ENCODE measurements at places on chromosomes 7 and 10.

DNA sequence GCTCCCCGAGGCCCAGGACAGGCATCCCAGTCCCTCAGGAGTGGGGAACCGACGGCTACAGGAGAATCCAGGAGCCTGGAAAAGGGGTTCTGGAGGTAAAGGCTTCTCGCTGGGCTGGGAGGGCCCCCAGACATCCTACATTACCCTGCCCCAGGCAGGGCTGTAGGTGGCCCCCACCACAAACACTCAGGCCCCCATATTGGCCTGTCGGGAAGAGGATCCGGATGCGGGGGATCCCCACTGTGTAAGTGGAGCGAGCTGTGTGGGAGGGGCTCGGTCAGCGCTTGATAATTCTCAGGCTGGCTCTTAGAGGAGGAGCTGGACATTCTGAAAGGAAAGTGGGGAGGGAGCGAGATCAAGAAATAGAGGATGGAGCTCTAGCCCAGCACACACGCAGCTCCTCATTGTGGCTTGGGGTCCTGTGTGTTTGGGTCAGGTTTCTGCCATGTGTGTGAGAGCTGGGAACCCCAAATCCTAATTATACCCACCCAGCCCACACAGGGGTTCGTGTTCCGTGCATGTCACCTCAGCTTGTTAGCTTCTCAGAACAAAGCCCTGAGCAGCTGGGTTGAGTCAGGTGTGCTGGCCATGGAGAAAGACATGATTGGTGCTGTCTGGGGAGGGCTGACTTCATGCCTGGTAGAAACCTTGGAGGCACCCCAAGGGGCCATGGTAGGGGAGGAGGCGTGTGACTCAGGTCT, 49.4 kb downstream of the ZNF467 start:
- no peak for DNase-seq

DNA sequence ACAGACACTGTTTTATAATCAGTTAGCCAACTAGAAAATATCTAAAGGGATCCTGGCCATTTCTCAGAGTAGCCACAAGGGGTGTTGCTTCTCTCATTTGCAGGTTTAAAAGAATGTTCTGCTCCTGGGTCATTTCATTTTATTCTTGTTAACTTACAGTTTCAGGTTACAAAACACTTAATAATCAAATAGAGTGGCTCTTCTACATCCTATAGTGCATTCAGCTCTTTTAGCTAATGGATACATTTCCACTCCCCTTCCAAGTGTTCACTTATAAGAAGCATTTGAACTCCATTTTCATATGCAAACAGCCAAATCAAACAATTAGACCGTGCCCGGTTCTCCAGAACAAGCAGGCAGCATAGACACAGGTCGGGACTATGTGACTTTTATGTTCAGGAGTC, 117.5 kb downstream of the TRIL start:
- no peak for DNase-seq

DNA sequence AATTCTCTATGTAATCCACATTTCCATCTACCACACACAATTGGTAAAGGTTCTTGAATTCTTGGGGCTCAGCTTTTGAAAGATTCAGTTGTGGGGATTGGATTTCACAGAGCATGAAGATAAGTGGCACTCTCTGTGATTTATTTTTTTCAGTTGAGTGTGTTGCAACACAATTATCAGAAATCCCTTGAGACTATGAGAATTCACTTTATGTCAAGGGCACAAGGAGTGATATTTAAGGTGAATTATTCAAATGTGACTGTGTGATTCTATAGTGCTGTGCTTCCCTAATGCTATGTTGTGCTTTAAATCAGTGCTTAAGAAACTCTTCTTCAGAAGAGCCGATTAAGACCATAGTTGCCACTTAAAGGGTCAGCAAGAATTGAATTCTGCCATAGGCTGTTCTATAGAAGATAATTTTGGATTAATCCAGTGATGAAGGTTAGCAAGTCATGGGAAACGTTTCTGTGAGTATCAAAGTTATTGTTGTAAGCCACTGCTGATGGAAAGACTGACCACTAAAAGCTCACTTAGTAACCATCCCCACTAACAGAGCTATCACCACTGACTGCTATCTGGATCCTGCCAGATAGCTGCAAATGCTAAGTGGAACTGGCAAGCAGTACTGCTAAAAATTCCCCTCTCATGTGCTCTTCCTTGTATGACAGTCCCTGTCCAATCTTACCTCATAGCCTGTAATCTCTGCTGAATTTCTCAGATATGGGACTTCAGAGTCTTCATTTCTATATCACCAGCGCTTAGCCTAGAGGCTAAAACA, 134.0 kb upstream of the SEMA3D start:
- no peak for DNase-seq

- DNase-seq: no peak
Measured at GRCh38 chr7:137325927-137326326, 17.6 kb downstream of the PTN start.

DNA sequence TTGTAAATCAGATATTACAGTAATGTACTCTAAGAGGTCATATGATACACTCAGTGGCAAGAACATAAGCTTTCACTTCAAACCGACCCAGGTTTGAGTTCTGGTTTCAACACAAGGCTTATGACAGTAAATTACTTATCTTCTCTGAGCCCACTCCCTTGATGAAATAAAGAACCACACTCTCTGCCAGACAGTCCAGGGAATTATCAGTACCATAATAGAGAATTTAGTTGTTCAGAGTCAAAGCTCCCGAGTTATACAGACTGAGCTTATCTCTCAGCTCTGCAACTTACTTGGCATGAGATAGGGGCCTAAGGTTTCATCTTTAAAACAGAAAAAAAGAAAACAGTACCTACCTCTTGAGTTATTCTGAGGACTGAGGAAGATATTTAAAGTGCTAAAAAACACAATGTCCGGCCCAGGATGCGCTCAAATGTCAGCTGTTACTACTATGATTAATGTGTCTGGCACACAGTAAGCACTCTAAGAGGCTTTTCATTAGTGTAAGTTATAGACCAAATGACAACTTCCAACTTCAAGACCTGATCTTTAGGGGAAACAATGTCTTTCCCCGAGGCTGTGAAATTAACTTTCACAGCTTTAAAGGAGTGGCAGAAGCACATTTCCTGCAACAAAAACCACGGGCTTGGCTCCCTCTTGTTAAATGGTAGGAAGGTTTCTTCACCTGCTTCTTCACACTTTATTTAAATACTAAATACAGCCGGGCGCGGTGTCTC, 38.1 kb downstream of the UBE2H start:
- DNase-seq: peak; percentile 1

GRCh38 chr7:158726277-158726807, 21.7 kb upstream of the NCAPG2 start:
- no peak for DNase-seq

DNA sequence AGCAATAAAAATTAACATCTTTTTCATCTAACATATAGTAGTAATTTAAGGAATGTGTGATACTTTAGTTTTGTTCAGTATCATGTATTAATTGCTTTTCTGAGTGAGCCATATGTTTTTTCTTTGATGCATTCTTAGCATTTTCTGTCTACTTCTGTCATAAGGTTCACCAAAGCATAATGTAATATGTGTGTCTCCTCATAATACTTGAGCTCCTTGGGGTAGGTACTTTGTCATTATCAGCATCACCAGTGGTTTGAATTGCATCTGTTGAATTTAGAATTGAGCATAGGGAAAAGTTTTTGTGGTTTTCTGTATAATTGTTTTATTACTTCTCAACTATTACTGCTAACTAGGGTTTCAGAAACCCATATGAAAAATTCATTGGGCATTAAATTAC, 26.5 kb downstream of the VPS50 start:
- DNase-seq: no peak

DNA sequence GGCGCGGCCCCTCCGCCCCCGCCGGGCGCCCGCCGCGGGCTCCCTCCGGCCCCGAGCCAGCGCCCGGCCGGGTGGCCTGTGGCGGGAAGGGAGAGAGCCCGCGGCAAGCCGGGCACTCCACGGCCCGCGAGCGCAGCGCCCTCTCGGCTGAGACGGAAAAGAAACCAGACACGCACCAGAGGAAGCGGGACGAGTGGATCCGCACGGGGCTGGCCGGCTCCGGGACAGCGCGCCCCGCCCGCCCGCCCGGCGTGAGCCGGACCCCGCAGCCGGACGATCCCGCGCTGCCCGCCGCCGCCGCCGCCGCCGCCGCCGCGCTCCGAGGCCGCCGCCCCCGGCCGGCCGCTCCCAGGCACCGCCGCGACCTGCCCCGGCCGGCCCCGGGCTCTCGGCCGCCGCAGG, 300 bp downstream of the ARHGAP21 start:
- DNase-seq: peak; percentile 3

DNA sequence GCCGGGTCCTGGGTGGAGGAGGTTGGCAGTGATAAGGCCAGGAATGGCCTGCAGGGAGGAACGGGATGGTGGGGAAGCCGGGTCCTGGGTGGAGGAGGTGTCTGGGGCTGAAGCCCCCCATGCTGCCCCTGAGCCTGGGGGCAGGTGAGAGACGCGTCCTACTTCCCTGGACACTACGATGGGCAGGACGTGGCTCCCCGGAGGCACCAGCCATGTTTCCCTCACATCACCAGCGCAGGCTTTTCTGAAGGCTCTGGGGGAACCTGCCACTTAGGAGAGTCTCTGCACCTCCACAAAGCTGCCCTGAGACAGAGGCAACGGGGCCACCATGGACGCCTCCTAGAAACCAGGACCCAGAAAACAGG, 324.8 kb downstream of the DNAJB6 start:
- DNase-seq: no peak

DNA sequence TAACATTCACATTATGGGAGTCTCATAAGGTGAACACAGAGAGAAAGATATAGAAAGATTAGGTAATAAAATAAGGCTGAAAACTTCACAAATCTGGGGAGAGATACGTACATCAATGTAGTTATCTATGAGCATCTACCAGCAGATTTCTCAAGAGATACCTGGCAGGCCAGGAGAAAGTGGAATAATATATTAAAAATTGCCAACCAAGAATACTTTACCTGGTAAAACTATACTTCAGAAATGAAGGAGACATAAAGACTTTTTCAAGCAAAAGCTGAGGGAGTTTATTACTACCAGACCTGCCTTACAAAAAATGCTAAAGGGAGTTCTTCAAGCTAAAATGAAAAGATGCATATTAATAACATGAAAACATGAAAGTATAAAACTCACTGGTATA, 78.8 kb upstream of the COMTD1 start:
- DNase-seq: no peak

DNA sequence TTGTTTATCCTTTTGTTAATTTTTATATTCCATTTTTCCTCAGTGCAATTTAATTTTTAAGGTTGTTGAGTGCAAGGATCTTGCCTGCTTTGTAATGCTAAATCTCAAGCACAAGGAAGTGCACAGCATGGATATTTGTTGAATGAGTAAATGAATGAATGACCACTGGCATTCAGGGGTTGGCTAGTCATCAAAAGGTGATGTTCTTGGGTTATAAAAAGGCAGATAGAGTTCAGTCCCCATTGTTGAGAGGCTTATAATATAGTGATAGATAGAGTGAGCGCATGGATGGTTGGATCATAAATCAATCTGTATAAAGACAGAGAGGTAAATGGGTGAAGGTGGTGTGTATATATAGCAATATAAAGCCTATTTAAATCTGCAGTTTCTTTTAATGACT, 193.2 kb upstream of the KLF6 start:
- no peak for DNase-seq
